ENCODE measurements at places on chromosomes 1 and 21.

- DNase-seq = no peak
Measured at GRCh38 chr21:30211071-30211470, 4.8 kb downstream of the CLDN8 start.

- no peak for DNase-seq
Measured at GRCh38 chr1:206803221-206803730, 31.0 kb upstream of the IL10 start.

DNA sequence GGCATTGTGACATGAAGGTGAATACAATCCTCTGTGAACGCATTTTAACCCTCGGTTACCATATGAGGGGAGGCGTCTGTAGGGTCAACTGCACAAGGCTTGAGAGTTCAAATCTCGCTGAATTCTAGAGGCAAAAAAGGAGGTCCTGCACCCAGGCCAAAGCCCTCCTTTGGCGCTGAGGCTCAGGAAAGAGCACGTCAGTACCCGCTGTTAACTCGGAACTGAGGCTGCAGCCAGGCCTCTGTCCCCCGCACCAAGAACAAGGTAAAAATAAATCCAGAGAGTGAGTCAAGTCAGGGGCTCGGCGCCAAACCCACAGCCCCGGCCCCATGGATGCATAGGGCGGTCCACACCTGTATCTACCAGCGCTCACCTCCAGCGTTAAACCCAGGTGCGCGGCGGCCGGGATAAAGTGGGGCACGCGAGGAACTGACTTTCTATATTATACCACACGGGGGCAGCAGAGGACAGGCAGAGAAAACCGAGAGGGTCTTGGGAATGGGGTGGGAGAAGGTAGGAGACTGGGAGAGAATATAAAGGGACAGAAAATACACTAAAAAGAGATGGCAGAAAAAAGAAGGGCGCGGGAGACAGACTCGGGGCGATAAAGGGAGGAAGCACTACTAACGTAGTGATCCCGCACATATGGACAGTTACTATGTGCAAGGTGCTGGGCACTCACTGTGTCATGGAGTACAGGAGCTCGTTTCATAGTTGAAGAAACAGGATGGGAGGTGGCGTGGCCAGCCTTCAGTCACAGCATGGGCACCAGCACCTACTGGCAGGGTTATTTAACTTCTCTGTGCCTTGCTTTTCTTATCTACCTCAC is 54.9 kb downstream of the DMRTA2 start:
- DNase-seq = peak; percentile 72

GRCh38 chr1:58883888-58884482 is 100.1 kb upstream of the JUN start:
- no peak for DNase-seq

- DNase-seq = peak; percentile 20
Measured at GRCh38 chr1:177913762-177914540, 55.9 kb downstream of the SEC16B start.

Measured in nephron progenitor cell (in vitro differentiated cells).